ENCODE measurements at places on chromosomes 6 and 20.

GRCh38 chr6:53378208-53378607, 29.5 kb upstream of the ELOVL5 start:
- DNase-seq = no peak

DNA sequence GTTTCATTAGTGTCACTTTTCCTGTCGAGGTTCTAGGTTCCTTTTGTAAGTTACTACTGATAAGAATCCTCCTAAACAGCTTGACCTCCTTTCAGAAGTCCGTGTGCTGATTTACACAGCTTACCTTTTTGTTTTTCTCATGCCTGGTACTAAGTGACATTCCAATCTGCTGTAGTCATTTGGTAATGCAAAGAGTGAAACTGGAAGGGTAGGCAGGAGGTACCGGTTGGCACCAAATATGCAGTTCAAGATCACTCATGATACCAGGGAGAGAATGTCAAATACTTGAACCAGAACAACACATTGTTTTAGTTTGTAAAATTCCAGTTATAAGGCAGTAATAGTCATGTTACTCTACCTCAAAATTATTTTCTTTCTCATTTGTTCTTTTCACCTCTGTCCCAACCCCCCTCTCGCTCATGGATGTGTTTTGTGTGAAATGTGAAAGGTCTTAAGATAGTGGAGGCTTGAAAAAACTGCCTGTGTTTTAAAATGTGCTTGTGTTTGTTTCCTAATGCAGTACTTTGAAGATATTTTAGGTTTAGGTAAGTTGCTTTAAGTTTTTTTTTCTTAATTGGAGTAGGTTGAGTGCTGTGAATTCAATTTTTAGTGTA, 23.2 kb downstream of the AFDN start:
- no peak for DNase-seq

DNA sequence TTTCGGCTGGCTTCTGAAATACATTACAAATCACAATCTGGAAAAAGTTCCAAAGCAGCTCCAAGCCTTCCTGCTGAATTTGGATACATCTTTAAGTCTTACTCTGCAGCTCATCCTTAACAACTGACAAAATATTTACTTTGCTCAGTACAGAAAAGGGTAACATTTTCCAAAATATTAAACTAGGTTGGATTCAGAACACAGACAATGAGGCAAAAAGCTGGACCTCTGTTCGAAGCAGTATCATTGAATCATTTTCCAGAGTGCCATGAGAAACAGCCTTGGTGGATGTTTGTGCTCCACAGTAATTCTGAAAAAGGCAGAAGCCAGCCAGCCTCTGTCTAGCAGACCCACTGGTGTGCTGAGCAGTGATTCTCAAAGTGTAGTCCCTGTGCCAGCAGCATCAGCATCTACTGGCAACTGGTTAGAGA, 162.1 kb downstream of the AIG1 start:
- DNase-seq = no peak

GRCh38 chr6:130720076-130720715, 107.0 kb upstream of the SMLR1 start:
- DNase-seq = no peak

All from stimulated activated CD8-positive, alpha-beta memory T cell treated with anti-CD3 and anti-CD28 coated beads, Interleukin-4, amount 100 ng/mL, for 1 hour (primary cell).